ENCODE measurements at places on chromosomes 1 and 21. TPM values are rescaled to one million over a fixed set of nuclear protein-coding genes. Genes with fewer than 3 reads are reported as not detected.
A peak's percentile ranks its signal among the peaks of the same experiment; 100 is the strongest.

DNA sequence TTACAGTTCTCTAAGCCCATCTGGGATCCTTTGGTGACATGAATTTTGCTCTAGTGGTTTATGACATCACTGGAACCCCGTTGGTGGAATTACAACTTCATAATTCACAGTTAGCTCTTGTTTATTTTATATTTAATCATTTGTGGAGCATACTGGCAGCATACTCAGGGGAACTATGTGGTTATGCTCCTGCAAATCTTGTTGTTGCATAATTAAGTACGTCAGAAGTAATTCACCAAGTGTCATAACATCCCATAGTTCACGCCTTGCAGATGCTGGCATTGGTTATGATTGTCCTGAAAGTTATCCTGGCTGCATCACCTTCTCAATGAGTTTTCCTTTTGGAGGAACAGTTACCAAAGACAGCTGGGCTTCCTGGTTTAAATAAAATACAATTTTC lies 16.5 kb downstream of the PRRX1 start:
- no peak for DNase-seq

DNA sequence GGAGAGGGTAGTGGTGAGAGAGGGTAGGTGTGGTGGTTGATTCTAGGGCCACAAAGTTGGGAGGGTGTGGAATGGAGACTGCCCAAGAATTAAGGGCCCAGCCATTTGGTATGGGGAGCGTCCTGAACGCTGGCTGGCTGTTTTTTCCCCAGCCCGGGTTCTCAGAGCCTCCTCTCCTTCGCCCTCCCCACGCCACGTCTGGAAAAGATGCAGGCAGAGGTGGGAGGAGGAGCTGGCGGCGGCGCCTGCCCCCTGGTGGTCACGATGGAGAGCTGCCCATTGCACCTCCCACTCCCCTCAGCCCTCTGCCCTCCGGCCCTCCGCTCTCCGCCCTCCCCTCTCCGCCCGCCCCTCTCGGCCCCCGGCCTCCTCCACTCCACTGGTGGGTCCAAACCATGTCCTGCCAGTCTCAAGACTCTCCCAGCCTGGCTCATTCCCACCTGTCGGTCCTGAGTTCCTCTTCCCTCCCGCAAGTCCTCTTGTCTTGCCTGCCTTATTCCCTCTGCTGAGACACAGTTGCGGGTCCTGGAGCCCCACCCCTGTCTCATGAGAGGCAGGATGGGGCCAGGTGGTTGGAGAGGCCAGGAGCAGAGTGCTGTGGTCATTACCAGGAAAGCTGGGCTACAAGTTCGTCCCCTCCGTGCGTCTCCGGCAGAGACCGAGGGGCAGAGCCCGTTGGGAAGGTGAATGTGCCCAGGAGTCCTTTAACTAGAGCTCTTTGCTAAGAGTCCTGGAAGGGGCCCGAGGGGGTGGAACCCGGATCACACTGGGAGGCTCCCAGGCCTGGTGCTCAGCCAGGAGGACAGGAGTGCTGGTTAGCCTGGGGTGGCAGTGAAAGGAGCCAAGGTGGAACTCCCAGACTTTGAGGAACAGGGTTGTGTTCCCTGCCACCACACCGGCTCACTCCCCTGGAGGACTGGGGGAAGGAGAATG lies 22.6 kb downstream of the ETNK2 start:
- peak; percentile 69 for DNase-seq

- DNase-seq: no peak
Observed at GRCh38 chr1:195717651-195718050, 890.6 kb downstream of the KCNT2 start.

GRCh38 chr1:224563666-224564065 lies 52.5 kb upstream of the CNIH3 start:
- DNase-seq: no peak

- no peak for DNase-seq
Observed at GRCh38 chr1:236465959-236466303, 57.9 kb upstream of the LGALS8 start.

DNA sequence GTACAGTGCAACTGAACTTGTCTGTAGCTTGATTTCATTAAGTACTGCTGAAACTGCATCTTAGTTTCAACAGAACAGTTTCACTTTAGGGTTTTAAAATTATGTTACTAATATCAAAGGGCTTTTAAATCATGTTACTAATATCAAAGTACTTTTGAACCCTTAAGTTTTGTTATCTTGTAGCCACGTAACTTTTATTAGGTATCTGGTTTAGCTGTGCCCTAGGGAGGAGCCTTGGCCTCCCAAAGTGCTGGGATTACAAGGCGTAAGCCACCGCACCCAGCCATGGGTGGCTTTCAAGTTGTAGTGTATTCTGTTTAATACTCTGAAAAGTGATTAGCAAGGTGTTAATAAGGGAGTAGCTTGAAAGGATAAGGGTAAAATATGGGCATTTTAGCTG lies 2.0 kb downstream of the KDM4A start:
- DNase-seq: no peak

DNA sequence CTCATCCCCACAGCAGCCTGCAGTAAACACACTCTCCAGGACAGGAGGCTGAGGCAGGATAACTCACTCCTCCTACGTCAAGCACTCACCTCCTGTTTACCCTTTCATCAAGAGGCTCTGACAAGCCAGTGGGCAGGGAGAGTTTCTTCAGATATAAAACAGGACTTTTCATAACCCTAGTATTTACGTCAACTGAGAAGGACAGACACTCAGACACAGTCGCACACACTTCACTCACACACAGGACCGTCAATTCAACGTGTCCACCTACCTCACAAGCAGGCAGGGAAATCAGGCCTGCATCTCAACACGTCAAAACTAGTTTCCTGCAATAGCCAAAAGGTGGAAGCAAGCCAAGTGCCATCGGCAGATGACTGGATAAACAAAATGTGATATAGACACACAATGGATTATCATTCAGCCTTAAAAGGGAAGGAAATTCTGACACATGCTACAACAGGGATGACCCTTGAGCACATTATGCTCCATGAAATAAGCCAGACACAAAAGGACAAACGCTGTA lies 48.6 kb downstream of the ITPKB start:
- no peak for DNase-seq

- no peak for DNase-seq
Observed at GRCh38 chr1:13664451-13664850, 35.5 kb upstream of the PRDM2 start.

DNA sequence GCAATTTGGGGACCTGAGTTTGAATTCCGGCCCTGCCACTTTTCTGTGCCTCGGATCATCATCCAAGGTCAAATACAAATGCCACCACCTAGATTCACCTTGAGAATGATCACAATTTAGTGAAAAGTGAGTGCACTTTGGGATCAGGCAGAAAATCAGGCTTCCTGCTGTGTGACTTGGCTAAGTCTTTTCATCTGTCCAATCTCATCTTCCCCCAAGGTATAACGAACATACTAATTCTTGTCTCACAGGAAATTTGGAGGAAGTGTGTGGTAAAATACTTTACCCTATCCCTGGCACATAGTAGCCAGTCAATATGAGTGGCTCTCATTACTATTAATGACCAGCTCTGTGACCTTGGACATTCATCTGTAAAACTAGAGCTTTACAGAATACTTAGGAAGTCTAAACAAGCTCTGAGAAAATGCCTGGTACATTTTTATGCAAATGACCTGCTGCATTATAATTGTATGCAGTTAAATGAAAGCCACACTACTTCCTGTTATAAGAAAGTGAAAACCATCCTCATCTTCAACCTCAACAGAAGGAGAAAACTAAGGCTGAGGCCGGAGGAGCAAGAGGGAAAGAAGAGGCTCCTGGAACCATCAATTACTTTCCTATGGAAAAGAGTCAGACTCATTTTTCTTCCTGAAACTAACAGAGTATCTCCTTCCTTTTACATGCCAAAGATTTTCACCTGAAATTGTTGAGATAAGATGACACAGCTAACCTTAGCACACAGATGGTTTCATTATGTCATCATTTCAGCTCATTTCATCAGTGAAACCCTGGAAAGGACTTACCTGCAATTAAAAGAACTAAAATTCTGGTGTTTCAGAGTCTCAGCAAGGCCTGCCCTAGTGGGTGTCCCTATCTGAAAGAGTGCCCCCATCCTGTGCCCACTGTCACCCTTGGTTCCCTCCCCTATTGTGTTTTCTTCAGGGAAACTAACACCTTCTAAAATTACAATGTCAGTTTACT lies 32.6 kb upstream of the RGS8 start:
- no peak for DNase-seq

GRCh38 chr1:164518692-164519332 lies 40.2 kb upstream of the PBX1 start:
- no peak for DNase-seq

DNA sequence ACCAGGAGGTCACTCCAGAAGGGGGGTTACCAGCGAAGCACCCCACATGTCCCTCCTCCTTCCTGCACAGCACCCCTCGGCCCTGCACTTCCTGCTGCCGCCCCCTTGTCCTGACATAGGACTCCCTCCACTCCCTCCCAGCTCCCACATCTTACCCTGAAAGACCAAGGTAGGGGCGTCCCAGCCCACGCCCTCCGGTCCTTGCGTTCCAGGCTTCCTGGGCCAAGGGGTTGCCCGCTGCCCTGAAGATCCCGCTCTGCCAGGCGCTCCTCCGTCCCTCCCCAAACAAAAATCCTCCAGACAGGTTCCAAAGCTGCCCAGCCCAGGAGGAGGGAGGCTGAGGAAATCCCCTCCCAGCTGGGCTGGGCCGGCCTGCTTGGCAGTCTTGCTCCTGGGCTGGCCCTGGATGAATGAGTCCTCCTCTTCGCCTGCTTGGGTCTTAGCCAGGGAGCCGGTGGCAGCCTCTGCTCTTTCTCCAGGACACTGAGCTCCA lies at the start of gene RHBDL2:
RHBDL2 (minus strand) TSS at position 304 of the 493 bp plus-strand sequence. CDS start 22,618 bp downstream, outside the sequence.
- peak; percentile 89 for DNase-seq

DNA sequence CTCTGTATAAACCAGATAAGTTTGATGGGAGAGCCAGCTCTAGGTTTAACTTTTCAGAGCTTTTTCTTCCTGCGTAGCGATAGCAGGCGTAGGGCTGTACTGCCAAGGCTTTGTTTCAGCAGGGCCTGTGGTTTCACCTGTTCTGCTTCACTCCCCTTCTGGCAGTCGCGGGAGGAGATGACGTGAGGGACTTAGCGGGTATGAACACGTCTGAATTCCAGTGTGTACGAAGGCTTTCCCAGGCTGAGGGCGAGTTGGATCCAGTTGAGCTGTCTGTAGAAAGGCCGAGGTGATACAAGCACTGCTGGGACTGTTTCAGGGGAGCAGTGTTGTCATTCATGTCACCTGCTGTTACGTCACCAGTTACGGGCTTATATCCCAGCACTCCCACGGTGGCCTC lies 21.2 kb downstream of the PEX14 start:
- no peak for DNase-seq

- no peak for DNase-seq
Observed at GRCh38 chr1:172990598-172991215, 60.0 kb downstream of the TNFSF18 start.

- DNase-seq: no peak
Observed at GRCh38 chr1:100404821-100405220, 52.5 kb downstream of the CDC14A start.

- DNase-seq: peak; percentile 89
Observed at GRCh38 chr1:235075048-235075776, 53.4 kb downstream of the TOMM20 start.

DNA sequence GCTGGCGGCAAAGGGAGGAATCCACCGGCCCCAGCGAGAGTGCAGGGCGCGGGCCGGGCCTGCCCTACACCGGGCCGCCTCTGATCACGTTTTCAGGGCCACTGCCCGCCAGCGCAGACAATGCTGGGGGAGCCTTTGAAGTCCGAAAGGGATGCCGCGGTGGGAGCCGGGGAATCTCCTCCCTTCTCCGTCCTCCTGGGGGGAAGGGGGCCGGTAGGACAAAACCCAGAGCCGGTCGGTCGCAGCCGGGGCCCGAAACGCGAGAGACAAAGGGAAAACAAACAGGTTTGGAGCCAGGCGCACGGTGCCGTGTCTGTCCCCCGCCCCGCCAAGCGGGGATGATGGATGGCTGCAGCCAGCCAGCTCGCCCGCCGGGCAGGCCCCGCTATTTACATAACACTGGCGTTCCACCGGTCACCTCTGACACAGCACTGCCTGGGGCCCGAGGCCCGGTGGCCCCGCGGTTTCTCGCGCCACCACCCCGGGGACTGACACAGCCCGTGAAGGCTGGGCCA lies 92.0 kb downstream of the CASZ1 start:
- no peak for DNase-seq

DNA sequence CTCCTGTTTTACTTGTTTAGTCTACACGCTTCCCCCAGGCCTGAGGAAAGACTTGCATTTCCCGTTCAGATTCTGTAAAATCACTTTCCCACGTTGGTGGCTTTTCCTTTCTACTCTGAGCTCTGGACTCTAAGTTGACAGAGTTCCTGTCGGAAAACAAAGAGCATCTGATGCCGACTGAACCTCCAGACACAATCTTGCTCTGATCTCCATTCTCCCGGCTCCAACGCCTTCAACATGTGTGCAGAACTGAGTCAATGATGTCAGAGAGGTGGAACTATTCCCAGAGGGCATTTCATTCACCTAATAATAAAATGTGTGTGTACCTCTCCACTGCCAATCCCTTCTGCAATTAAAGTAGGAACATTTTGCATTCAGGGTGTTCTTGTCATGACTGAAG lies 147.7 kb downstream of the MIS18A start:
- DNase-seq: no peak

DNA sequence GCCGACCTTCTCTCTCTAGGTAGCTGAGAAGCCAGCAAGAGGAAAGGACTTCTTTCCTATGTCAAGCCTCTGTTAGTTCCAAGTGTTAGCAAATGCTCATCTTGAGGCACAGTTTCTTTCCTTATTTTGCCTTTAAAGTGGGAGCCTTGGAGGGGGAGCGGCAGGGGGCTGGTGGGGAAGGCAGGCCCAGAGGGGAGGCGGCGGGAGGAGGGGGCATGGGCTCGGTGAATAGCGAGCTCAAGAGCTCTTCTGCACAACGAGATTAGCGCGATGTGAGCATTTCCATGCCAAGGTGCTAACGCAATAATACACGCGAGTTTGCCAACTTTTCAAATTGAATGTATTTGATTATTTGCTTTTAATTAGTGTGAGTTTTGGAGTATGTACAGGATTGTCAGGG lies 372.6 kb downstream of the RPS6KC1 start:
- no peak for DNase-seq

- no peak for DNase-seq
Observed at GRCh38 chr1:84795966-84796600, 96.9 kb downstream of the LPAR3 start.

EDN2 gene
- total RNA-seq: 0.31 TPM

ATP6V1G3 gene
- total RNA-seq: not detected

CNTN2 gene
- 1.7 TPM for total RNA-seq

HSD3B2 gene
- total RNA-seq: not detected

PCSK9 gene
- total RNA-seq: not detected

ZBTB37 gene
- 12.3 TPM for total RNA-seq

OR2AK2 gene
- not detected for total RNA-seq

KIAA0319L gene
- total RNA-seq: 67.0 TPM

TMCC2 gene
- 6.5 TPM for total RNA-seq

FMO2 gene
- total RNA-seq: 26.2 TPM

All from right cardiac atrium (tissue), 5 donors.